CD4-positive, CD25-positive, alpha-beta regulatory T cell (primary cell): ENCODE measurements at places on chromosomes 4 and X. TPM values are rescaled to one million over a fixed set of nuclear protein-coding genes. Genes with fewer than 3 reads are reported as not detected.

GBA3 gene
- total RNA-seq: not detected

ZNF157 gene
- total RNA-seq: 0.17 TPM

FRMPD4 gene
- total RNA-seq: not detected

P2RY4 gene
- total RNA-seq: 0.39 TPM

- DNase-seq: no peak
These were observed 4.1 kb downstream of the ZNF185 start for GRCh38 chrX:152901816-152902501.

- no peak for DNase-seq
These were observed 30.4 kb downstream of the DDX60L start for GRCh38 chr4:168449719-168450452.

DNA sequence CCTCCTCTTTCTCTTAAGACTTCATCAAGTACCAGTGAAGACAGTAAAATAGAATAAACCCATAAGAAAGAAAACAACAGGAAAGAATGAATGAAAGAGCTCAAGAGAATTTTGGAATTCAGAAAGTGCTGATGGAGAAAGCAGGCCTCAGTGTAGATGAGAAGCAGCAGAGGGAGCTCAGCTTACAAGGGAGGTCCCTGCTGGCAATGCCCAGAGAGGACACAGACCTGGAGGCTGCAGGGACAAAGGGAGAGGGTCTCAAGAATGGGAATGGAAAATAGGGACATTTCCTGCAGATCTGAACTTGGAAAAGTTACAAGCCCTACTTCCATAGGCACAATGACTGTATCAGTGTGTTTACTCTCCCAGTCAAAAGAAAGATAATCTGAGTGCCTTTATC, 64.5 kb upstream of the MAGEA10 start:
- no peak for DNase-seq

DNA sequence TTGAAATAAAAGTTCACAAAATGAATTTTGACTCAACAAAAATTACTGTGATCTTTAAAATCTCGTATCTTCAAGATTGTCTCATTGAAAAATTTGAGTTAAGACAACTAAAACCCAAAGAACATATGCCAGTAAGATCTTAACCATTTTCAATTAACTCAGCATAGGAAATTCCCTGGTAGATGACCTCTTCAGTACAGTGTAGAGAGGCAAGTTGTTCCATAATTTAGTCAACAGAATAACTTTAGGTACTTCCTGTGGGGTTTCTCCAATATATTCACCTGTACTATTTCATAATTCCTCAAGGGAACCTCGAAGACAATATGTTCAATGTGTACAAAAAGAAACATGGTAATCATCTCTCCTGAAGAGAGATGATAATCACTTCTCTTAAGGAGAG, 145.3 kb downstream of the COL25A1 start:
- no peak for DNase-seq

GRCh38 chr4:181517491-181517890, 725.7 kb upstream of the TENM3 start:
- DNase-seq: no peak

GRCh38 chrX:153868576-153869472, 17.1 kb downstream of the L1CAM start:
- no peak for DNase-seq

DNA sequence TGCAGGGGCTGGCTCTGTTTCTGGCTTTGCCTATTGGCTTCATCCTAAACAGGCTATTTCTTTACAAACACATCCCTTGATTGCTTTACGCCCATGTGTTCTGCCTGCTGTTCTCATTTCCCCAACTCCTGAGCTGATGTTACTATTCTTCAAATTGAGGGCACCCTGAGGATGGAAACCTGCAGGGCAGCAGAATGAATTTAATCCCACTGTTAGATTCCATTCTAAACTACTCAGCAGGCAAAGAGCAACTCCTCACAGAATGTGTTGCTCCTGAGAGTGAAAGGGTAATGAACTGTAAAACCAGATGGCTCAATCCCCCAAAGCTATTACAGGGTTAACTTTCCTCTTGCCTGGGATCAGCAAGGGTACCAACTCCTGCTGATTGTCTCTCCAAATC, 75.7 kb downstream of the ANKRD50 start:
- DNase-seq: no peak

DNA sequence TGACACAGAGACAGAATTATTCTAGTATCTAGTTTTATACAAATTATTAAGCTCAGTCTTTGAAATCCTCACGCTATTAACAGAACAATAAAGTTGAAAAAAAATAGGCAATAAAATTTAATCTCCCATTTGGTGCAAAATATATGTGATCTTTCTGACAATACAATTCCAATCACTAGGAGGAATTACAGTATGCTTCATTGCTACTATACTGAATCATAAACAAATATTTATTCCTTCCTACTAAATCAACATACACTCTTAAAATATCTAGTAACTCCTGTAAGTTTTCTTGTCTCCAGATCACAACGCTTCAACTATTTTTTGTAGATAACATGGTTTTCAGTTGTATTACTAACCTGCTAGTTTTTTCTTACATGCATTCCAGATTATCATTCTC, 45.7 kb downstream of the KLHL8 start:
- no peak for DNase-seq
